ENCODE measurements at places on chromosomes 2 and 18.
A peak's percentile ranks its signal among the peaks of the same experiment; 100 is the strongest.

- no peak for DNase-seq
These were observed 231.2 kb upstream of the CYP26B1 start for GRCh38 chr2:72378753-72379348.

DNA sequence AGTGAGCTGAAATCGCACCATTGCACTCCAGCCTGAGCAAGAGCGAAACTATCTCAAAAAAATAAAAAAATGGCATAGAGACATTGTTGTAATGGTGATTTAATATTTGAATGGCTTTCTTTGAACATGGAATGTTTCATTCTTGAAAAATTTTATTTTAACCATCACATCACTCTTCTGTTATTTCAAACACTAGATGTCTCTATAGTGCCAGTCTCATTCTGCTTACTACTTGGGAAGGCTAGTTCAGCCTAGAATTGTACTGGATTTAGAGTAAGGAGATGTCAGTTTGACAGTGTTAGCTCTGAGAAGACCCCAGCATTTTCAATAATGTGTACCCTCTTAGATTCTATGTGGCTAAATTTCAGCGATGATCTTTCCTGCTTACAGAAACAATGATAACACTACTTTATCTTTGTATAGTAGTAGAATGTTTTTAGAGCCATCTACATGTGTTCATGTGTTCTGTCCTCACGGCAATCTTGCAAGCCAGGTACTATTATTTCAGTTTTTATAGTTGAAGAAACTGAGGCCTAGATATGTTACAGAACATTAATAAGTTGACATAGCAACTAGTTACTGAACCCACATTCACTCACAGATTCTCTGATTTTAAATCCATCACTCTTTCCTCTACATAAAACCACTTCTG lies 142.9 kb upstream of the ZSWIM2 start:
- no peak for DNase-seq

- DNase-seq, result no peak
These were observed 42.4 kb downstream of the MC2R start for GRCh38 chr18:13872932-13873331.

- DNase-seq, result no peak
These were observed 333.7 kb downstream of the AGAP1 start for GRCh38 chr2:235827585-235827992.

- DNase-seq, result no peak
These were observed 52.1 kb upstream of the CNGA3 start for GRCh38 chr2:98293931-98294687.

DNA sequence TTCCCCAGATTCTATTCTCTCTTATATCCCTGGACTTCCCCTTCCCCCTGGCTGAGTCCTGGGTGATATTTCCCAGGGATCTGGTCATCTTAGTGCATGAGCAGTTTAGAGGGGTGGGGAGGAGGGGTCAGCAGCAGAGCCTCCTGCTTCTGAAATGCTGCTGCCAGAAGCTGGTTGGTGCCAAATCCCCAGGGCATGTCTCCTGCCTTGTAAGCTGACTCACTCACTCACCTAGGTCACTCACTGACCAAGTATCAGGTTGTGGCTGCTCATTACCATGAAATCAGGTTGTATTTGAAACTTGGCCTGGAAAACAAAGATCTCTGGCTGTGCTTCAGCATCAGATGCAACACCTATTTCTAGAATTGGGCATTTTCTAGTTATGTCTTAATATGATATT lies 14.3 kb downstream of the GPR39 start:
- no peak for DNase-seq

DNA sequence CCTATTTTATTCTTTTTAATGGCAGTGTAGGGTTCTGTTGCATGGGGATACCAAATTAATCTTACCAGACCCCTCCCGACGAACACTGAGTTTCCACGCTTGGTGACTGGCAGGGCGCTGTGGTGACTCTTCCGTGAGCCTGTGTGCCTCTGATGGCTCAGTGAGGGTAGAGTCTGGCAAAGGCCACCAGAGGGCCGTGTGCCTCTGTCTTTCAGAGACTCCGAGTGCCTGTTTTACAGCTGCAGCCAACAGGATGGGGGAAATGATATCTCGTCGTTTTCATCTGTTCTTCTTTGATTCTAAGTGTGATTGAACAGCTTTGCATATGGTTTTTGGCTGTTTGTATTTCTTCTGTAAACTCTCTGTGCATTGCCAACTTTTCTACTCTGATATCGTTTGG lies 99.8 kb downstream of the ZNF236 start:
- peak; percentile 16 for DNase-seq

GRCh38 chr2:10132596-10132995 lies 10.1 kb downstream of the RRM2 start:
- DNase-seq, result no peak

- DNase-seq, result no peak
These were observed 151.5 kb downstream of the NCKAP5 start for GRCh38 chr2:133416736-133417135.

GRCh38 chr2:38064801-38065501 lies 11.0 kb downstream of the CYP1B1 start:
- DNase-seq, result no peak

DNA sequence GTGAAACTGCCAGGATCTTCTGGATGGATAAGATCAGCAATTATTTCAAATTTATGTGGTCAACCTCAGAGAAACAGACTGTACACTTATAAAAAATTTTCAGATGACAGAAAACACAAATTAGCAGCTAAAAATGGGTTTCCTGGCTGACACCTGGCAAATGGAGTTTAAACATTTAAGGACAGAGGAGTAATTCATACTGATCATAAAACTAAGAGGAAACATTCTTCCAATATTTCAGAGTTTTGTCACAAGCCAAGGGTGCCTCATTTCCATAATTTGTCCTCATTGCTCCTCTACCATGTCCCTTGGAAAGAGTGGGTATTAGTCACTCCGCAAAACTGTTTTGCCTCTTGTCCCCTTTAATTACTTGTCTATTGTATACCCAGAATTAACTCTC lies 70.2 kb downstream of the TMEFF2 start:
- no peak for DNase-seq

DNA sequence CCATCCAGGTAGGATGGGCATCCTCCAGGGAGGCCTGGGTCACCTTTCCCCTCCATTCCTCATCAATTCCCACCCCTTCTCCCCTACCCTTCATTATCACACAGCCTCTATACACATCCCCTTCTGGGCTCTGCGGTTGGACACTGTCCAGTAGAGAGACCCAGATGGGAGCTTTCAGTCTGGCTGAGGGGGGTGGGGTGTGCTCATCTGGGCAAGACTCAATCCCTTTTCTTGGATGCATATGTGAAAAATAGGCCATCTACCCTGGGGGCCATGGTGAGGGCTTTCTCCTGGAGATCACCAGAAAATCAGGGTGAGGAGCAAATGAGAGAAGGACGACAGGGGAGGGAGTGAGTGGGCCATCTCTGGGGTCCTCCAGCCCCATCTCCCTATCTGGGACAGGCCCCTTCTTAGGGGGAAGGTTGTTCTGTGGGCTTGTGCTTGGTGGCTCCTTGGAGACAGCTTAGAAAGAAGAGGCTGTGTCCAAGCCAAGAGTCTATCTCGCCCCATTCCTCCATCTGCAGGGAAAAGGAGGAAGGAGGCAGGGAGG lies 160.1 kb downstream of the DYSF start:
- no peak for DNase-seq

- no peak for DNase-seq
These were observed 176.1 kb downstream of the SH3BP4 start for GRCh38 chr2:235127931-235128330.

- no peak for DNase-seq
These were observed 359.3 kb upstream of the EPHA4 start for GRCh38 chr2:221931251-221931991.

GRCh38 chr2:223971-224760 lies 39.7 kb downstream of the SH3YL1 start:
- no peak for DNase-seq

GRCh38 chr18:58055890-58056558 lies 12.0 kb downstream of the NEDD4L start:
- DNase-seq, result no peak

DNA sequence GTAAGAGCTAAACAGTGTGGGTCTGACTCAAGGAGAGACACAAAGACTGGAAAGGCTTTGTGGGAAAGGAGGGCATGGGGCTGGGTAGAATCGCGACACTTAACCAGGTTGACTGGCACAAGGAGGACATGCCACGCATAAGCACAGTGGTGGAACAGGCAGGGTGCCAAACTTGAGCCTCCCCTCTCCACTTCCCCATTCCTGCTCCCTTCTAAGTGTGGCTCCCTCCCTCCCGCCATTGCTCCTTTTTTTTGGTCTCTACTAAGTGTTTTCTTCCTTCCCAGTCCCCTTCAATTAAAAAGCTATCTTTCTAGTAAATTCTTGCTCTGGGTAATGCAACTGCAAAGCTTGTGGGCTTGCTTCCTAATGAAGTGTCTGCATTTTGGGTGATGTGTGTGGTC lies 40.3 kb upstream of the ZFP36L2 start:
- DNase-seq, result no peak

GRCh38 chr2:19851116-19851695 lies 50.6 kb downstream of the TTC32 start:
- DNase-seq, result no peak

DNA sequence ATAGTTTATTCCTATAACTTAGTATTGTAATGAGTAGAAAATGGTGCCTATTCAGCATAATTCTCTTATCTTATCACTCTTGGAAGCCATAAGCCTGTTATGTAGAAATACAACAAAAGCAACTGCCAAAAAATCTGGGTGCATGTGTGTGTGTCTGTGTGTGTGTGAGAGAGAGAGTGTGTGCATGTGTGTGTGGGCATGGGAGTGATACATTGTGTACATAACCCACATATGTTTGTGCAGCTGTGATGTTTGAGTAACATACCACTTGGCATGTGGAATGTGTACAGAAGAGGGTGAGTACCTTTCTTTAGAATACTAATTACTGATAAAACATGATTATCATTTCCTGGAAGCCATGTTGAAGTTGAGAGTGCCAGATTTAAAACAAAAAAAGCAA lies 642.3 kb upstream of the SYT4 start:
- no peak for DNase-seq

- DNase-seq, result no peak
These were observed 104.9 kb downstream of the ASAP2 start for GRCh38 chr2:9311488-9311887.

DNA sequence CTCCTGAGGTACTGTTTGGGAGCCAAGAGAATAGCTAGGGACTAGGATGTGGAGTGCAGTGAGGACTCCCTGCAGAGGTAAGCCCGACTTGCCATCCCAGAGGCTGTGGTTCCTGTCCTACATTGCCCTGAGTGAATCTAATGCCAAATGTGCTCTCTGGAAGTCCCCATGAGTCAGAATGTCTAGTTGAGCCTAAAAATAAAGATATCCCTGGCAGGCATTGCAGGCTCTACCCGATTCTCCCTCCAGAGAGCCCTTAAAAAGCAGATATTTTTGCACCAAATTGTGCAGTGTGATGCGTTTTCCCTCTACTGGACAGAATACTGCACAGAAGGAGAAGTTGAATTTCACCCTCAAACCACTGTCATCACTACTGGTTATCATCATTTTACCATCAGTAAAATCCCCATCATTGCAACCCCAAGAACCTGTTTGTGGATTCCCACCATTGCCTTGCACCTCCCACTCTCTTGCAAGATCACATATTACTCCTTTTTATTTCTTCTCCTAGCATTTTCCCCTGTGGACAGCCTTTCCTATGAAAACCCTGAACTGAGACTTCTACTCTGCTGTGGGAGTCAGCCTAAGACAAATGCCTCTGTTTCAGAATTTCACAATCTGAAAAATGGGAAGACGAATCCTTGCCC lies 98.0 kb downstream of the MARCHF4 start:
- no peak for DNase-seq

- DNase-seq, result no peak
These were observed 71.5 kb downstream of the BABAM2 start for GRCh38 chr2:27962006-27962405.
